ENCODE measurements at places on chromosomes 6 and 20. TPM values are rescaled to one million over a fixed set of nuclear protein-coding genes. Genes with fewer than 3 reads are reported as not detected.

The PI16 gene
- polyA plus RNA-seq: 78.0 TPM

The B3GALT4 gene
- polyA plus RNA-seq: 3.0 TPM

The EYA2 gene
- polyA plus RNA-seq: 1.8 TPM

The ADGRF5 gene
- 19.9 TPM for polyA plus RNA-seq

The TFB1M gene
- polyA plus RNA-seq: 9.6 TPM

The COL12A1 gene
- 879 TPM for polyA plus RNA-seq

The C2 gene
- polyA plus RNA-seq: 9.1 TPM

The MAVS gene
- polyA plus RNA-seq: 22.7 TPM

The UST gene
- 10.4 TPM for polyA plus RNA-seq

Data from muscle of back (tissue), 13 donors.